ENCODE measurements at places on chromosomes 3 and 15. TPM values are rescaled to one million over a fixed set of nuclear protein-coding genes. Genes with fewer than 3 reads are reported as not detected.

DNA sequence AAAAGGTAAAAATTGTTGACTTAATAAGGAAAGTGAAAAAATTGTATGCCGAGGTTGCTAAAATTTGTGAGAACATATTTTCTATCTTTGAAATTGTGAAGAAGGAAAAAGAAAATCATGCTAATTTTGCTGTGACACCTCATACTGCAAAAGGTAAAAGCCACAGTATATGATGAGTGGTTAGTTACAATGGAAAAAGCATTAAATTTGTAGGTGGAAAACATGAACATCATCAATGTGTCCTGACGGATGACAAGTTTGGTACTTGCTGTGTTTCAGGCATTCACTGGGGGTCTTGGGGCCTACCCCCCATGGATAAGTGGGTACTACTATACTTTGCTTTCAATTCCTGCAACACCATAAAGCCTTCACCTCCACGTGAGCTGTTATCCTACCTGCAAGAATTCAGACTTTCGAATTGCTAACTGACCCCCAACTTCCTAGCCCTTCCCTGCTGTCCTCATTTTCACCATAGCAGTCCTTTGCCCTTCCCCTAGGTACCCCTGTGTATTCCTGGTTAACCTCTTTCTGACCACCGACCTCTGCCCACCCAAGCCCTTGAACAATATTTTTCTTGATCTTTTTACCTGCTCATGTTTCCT is 62.4 kb downstream of the RAB7A start:
- no peak for DNase-seq
- H3K4me1 ChIP-seq, result peaks cover 17% of the 10 kb centered on the region
- no peak overlapping the region for H3K27ac ChIP-seq
- H3K4me3 ChIP-seq, result no peak overlapping the region
- H3K27me3 ChIP-seq, result no peaks in the 10 kb centered on the region

DNA sequence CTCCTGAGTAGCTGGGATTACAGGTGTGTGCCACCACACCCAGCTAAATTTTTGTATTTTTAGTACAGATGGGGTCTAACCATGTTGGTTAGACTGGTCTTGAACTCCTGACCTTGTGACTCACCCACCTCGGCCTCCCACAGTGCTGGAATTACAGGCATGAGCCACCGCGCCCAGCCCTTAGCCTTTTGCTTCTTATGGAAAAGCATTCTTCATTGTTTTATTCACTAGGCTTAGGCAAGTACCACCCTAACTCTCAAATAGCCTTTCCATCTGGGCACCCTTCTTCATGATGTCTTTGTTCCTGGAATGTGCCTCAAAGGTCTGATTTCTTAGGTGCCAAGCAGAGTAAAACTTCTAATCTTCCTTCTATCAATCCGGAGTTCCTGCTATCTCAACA is 641.8 kb downstream of the FHIT start:
- no peak for DNase-seq
- no peak overlapping the region for H3K4me3 ChIP-seq
- H3K27me3 ChIP-seq, result no peaks in the 10 kb centered on the region
- no peaks in the 10 kb centered on the region for H3K4me1 ChIP-seq
- no peak overlapping the region for H3K27ac ChIP-seq

- no peak overlapping the region for H3K27ac ChIP-seq
- peaks cover 44% of the 10 kb centered on the region for H3K4me1 ChIP-seq
- peaks cover 2% of the 10 kb centered on the region for H3K36me3 ChIP-seq
These were observed 68.2 kb downstream of the SUMF1 start for GRCh38 chr3:4398941-4399245.

DNA sequence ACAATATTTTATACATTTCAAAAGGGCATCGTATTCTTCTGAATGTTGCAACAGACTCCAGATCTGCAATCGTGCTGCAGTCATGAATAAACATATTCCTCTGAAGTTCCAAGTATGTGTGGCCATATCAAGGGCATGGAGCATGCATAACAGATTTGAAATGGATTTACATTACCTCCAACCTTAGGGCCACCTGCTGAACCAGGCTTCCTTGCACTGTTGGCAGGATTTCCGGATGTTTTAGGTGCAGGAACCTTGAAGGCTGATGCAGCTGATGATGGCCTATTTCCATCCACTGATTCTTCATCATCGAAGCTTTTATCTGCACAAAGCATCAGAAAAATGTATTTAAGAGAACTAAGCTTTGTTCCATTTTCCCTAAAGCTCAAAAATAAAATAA is 73.5 kb downstream of the CLASP2 start:
- H3K4me1 ChIP-seq, result no peaks in the 10 kb centered on the region
- H3K36me3 ChIP-seq, result peaks cover 2% of the 10 kb centered on the region
- H3K27me3 ChIP-seq, result no peaks in the 10 kb centered on the region
- H3K27ac ChIP-seq, result no peak overlapping the region
- no peak for DNase-seq
- no peak overlapping the region for H3K4me3 ChIP-seq

CD96 gene
- not detected for total RNA-seq

GRCh38 chr3:64023187-64023860 is at the start of gene PSMD6:
PSMD6 (minus strand) TSS chr3:64023494; CDS start chr3:64023419, 75 bp downstream.
- H3K27me3 ChIP-seq, result peaks cover 19% of the 10 kb centered on the region
- peak within 1 kb of the TSS; percentile 61 for H3K27ac ChIP-seq
- peak within 1 kb of the TSS; percentile 40 for H3K4me3 ChIP-seq
- peaks cover 11% of the 10 kb centered on the region for H3K4me1 ChIP-seq
- DNase-seq, result peak; percentile 91
- peaks cover 9% of the 10 kb centered on the region for H3K36me3 ChIP-seq

- peaks cover 6% of the 10 kb centered on the region for H3K4me1 ChIP-seq
- DNase-seq, result peak; percentile 77
- H3K4me3 ChIP-seq, result no peak overlapping the region
These were observed 49.7 kb upstream of the MYZAP start for GRCh38 chr15:57541805-57542504.

GRCh38 chr3:10744098-10744465 is 71.9 kb upstream of the SLC6A11 start:
- no peaks in the 10 kb centered on the region for H3K27me3 ChIP-seq
- H3K4me3 ChIP-seq, result no peak overlapping the region
- no peaks in the 10 kb centered on the region for H3K4me1 ChIP-seq
- no peak overlapping the region for H3K27ac ChIP-seq

- H3K4me1 ChIP-seq, result peaks cover 6% of the 10 kb centered on the region
- no peak for DNase-seq
- H3K27me3 ChIP-seq, result peaks cover 18% of the 10 kb centered on the region
- no peaks in the 10 kb centered on the region for H3K36me3 ChIP-seq
- H3K4me3 ChIP-seq, result no peak overlapping the region
- no peak overlapping the region for H3K27ac ChIP-seq
These were observed 3.0 kb downstream of the RAB6B start for GRCh38 chr3:133892541-133893231.

GRCh38 chr15:63256433-63257274 is 20.8 kb upstream of the APH1B start:
- peak overlapping the region; percentile 72 for H3K27ac ChIP-seq
- no peaks in the 10 kb centered on the region for H3K27me3 ChIP-seq
- no peak overlapping the region for H3K4me3 ChIP-seq
- peaks cover 2% of the 10 kb centered on the region for H3K36me3 ChIP-seq
- peak; percentile 83 for DNase-seq
- H3K4me1 ChIP-seq, result peaks cover 30% of the 10 kb centered on the region

DNA sequence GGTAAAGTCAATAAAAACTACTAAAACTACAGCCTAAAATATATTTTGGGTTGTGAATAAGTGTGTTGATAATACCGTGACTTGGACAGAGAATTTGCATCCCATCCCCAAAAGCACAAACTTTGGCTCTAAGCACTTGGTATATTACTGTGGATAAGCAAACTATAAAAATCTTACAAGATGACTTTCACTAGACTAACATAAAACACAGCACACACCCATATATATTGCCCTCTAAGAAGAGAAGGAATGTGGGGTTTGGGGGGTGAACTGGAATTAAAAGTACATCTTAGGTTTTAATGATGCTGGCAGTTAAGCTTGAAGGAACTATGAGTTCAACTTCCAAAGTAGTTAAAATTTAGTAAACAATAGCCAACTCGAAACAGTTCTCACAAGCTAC is 28.7 kb upstream of the CSPG5 start:
- H3K36me3 ChIP-seq, result peaks cover 12% of the 10 kb centered on the region
- no peak overlapping the region for H3K27ac ChIP-seq
- DNase-seq, result no peak
- no peak overlapping the region for H3K4me3 ChIP-seq
- H3K27me3 ChIP-seq, result no peaks in the 10 kb centered on the region
- H3K4me1 ChIP-seq, result peaks cover 9% of the 10 kb centered on the region

- H3K27ac ChIP-seq, result no peak overlapping the region
- H3K36me3 ChIP-seq, result no peaks in the 10 kb centered on the region
- H3K4me3 ChIP-seq, result no peak overlapping the region
- no peaks in the 10 kb centered on the region for H3K27me3 ChIP-seq
- H3K4me1 ChIP-seq, result peaks cover 13% of the 10 kb centered on the region
These were observed 95.2 kb upstream of the UBE2E1 start for GRCh38 chr3:23710555-23710954.

DNA sequence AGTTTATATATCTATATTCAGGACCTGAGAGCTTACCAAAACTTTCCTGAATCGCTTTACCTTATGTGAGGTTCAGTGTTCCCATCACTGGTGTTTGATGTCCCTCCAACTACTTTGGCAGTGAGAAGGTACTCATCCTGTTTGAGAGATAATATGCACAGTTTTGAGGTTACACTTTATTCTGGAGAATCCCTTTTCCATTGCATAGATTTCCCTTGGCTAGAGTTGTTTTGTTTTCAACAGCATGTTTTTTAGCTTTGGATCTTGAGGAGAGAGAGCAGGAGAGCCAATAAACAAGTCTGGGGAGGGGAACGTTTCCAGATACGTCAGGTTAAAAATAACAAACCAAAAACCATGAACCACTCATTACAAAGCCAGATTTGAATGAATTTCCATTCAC is 33.6 kb downstream of the CD200 start:
- no peak for DNase-seq
- H3K4me1 ChIP-seq, result peaks cover 4% of the 10 kb centered on the region
- H3K27me3 ChIP-seq, result no peaks in the 10 kb centered on the region
- no peak overlapping the region for H3K4me3 ChIP-seq
- H3K36me3 ChIP-seq, result no peaks in the 10 kb centered on the region

DNA sequence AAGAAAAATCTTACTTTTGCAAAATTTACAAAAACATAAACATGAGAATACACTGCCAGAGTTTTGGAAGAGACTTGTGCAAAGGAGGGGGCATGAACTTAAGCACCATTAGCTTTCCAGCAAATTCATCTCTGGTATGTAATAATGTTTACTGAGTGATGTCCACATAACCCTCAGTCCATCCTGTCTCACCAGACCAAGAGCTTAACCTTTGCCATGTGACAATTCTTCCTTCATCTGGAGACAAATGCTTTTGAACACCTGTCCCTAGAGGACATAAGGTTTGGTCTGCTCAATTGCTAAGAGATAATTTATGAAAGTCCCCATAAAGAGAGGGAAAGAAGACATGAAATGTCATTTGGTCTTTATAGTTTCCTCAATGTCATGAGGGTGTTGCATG is 412.3 kb downstream of the ERC2 start:
- DNase-seq, result no peak
- no peak overlapping the region for H3K4me3 ChIP-seq
- no peak overlapping the region for H3K27ac ChIP-seq
- H3K36me3 ChIP-seq, result no peaks in the 10 kb centered on the region

GOLGA8G gene
- not detected for total RNA-seq

GRCh38 chr3:173733029-173733652 is 335.6 kb downstream of the NLGN1 start:
- H3K27me3 ChIP-seq, result no peaks in the 10 kb centered on the region
- H3K4me1 ChIP-seq, result peaks cover 20% of the 10 kb centered on the region
- H3K36me3 ChIP-seq, result no peaks in the 10 kb centered on the region
- H3K4me3 ChIP-seq, result no peak overlapping the region
- H3K27ac ChIP-seq, result no peak overlapping the region

SPESP1 gene
- total RNA-seq, result 3.0 TPM

- no peaks in the 10 kb centered on the region for H3K36me3 ChIP-seq
- H3K4me3 ChIP-seq, result peak overlapping the region; percentile 98
- DNase-seq, result no peak
- peak overlapping the region; percentile 44 for H3K27ac ChIP-seq
These were observed 539 bp upstream of the MGLL start for GRCh38 chr3:127822682-127823425.

GRCh38 chr15:89494941-89495637 is 1.3 kb downstream of the RHCG start:
- peaks cover 18% of the 10 kb centered on the region for H3K27me3 ChIP-seq
- no peaks in the 10 kb centered on the region for H3K4me1 ChIP-seq
- H3K27ac ChIP-seq, result no peak overlapping the region
- H3K4me3 ChIP-seq, result no peak overlapping the region
- DNase-seq, result no peak

SEMA7A gene
- total RNA-seq, result 1.7 TPM

GRCh38 chr3:195270079-195270816 is 711 bp downstream of the XXYLT1 start:
- peak; percentile 68 for DNase-seq
- H3K27ac ChIP-seq, result peak overlapping the region; percentile 68

PARP14 gene
- total RNA-seq, result 41.5 TPM

DNA sequence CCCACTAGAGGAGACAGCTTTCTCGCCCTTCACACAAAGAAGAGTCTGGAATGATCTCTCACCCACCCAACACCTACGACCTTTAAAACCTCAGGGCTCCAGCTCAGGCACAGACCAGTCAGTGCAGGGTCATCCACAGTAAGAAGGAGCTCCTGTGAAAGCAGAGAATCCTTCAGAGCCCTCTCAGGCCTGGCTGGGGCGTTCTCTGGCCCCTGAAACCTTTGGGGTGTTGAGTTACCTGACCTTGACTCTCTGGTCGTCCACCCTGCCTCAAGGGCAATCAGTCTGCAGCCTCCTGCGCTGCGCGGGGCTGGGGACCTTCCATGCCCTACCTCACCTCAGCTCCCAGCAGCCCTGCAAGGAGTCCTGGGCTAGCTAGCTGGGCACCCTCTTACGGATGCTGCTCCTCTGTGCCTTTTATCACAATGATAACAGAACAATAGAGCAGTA is 106.2 kb downstream of the ADCY5 start:
- DNase-seq, result no peak
- H3K27me3 ChIP-seq, result no peaks in the 10 kb centered on the region
- no peak overlapping the region for H3K4me3 ChIP-seq
- no peaks in the 10 kb centered on the region for H3K36me3 ChIP-seq
- no peaks in the 10 kb centered on the region for H3K4me1 ChIP-seq
- no peak overlapping the region for H3K27ac ChIP-seq

DNA sequence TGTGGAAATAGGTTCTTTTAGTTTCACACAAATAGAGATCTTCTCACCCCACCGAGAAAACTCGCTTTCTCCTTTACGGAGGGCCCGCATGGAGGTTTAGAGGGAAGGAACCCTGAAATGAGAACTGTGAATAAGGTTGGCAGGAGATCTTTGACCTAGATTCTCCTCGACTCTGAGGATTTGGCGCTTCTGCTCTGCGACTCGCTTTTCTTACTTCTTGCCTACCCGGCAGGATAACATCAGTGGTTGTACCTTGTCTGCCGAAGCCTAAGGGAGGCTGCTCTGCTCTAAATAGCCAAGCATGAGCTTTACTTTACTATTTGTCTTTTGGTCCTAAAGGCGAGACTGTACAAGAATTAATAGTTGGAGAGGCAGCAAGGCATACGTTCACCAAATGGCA is 473.3 kb upstream of the TPRG1 start:
- no peaks in the 10 kb centered on the region for H3K36me3 ChIP-seq
- no peak for DNase-seq
- no peak overlapping the region for H3K27ac ChIP-seq
- no peak overlapping the region for H3K4me3 ChIP-seq
- no peaks in the 10 kb centered on the region for H3K27me3 ChIP-seq
- no peaks in the 10 kb centered on the region for H3K4me1 ChIP-seq

SEMA5B gene
- total RNA-seq, result 0.07 TPM

- no peak for DNase-seq
- no peaks in the 10 kb centered on the region for H3K4me1 ChIP-seq
- no peak overlapping the region for H3K27ac ChIP-seq
- no peaks in the 10 kb centered on the region for H3K36me3 ChIP-seq
- H3K4me3 ChIP-seq, result no peak overlapping the region
- peaks cover 5% of the 10 kb centered on the region for H3K27me3 ChIP-seq
These were observed 22.7 kb upstream of the OR5K1 start for GRCh38 chr3:98440283-98440682.

DENND4A gene
- total RNA-seq, result 25.2 TPM

GRK7 gene
- total RNA-seq, result not detected

Measured in endothelial cell of umbilical vein (primary cell).